ENCODE measurements at places on chromosomes 4 and X.

- DNase-seq, result no peak
Observed at GRCh38 chrX:14801136-14801535, 71.7 kb downstream of the FANCB start.

DNA sequence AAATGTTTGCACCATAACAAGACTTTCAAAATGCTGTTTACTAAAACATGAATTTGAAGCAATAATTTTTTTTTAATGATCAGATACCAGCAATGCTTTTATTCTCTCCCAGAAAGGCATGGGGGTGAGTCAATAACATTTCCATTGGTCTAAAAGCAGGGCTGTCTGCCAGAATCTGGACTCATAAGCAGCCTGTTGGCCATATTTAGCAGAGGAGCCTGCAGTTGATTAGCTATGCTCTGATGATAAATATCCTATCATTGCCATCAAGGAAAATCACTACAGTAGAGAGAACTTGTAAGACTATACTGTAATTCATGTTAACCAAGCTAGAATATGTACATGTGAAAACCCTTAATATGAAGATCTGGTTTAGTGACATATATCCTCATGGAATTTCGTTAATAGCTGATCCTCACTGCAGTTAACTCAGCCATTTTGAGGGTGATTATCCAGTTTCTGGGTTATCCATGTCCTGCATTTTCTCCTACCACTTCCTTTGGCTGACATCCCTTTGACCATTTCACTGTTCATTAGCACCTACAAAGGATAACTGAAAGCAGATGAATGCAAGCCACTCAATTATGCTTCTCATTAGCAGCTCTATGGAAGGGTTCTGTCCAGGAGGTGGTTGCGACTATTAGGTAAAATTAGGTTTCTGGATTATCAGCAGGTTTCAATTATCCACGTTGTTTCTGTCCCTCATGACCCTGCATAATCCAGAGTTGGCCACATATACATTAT, 72.9 kb upstream of the DIAPH2 start:
- DNase-seq, result no peak

DNA sequence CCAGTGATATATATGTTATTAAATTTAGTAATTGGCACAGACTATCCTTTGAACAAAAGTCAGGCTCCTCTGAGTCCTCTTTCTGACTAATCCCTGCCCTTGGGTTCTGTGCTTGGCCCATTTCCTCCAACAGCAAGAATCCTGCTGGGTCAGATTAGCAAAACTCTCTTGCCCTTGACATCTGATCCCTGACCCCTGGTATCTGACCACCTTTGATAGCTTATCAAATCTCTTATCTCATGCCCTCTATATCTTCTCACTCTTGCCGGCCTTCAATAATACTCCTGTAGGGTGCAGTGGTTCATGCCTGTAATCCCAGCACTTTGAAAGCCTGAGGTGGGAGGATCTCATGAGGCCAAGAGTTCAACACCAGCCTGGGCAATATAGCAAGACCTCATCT, 245.5 kb upstream of the FAM47A start:
- no peak for DNase-seq

DNA sequence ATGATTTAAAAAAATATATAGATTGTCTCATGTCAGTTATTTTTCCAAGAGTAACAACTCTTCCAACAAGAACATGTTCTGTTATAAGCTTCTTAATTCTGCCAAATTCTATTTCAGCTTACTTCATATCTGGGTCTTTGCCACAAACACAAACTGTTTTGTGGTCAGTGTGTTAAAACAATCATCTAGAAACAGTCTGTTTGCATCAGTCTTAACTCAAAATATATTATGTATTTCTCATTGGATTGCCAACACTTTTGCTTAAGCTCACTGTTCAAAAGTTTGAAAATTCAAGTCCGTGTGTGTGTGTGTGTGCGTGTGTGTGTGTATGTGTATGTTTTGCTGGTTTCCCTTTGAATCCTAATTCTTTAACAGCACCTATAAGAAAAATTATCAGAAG, 752.3 kb upstream of the NDST4 start:
- DNase-seq, result no peak

DNA sequence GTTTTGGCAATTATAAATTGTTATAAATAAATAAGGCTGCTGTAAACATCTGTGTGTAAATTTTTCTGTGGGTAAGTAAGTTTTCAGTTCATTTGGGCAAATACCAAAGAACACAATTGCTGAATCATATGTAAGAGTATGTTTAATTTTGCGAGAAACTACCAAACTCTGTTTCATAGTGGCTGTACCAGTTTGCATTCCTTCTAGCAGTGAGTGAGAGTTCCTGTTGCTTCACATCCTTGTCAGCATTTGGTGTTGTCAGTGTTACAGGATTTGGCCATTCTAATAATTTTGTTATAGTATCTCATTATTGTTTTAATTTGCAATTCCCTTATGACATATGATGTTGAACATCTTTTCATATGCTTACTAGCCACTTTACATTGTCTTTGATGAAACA, 48.4 kb downstream of the ARFIP1 start:
- no peak for DNase-seq

GRCh38 chr4:163681208-163681821, 186.8 kb downstream of the TMA16 start:
- peak; percentile 3 for DNase-seq

- DNase-seq, result peak; percentile 8
Observed at GRCh38 chr4:77433418-77433733, 172.2 kb upstream of the CXCL13 start.

GRCh38 chr4:153531976-153532626, 65.9 kb downstream of the TMEM131L start:
- no peak for DNase-seq

DNA sequence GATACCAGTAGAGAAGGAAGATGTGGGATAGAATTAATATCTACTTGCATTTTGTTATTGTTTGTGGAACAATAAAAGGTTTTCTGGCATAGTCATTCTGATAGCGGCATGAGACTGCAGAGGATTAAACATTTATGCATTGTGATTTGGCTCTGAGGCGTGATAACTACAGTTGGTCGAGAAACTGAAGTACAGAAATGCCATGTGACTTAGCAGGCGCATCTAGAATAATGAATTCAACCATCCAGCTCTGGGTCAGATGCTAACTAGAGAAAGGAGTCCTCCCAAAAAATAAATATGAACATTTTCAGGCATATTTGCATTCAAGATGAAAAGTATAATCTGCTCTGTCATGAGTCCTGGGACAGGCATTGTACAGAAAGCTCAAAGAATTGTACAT, 62.8 kb downstream of the CCSER1 start:
- DNase-seq, result no peak

- no peak for DNase-seq
Observed at GRCh38 chr4:27009539-27009938, 148.9 kb downstream of the STIM2 start.

GRCh38 chr4:28006021-28006420, 1145.4 kb downstream of the STIM2 start:
- DNase-seq, result no peak

DNA sequence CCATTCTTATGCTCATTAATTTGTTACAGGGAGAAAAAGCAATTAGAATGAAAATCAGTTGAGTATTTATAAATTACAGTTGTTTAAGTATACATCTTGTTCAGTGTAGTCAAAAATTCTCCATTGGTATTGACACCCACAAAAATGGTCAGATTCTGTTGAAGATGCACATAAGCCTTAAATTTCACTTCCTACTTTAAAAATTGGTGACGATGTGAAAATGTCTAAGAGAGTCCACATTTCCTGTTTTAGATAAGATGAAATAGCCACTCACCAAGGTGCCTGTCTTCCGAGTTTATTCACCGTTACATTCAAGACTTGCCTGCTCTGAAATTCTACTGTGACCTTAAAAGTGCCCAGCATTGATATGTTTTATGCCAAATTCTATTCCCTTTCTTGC, 93.6 kb downstream of the GPR143 start:
- no peak for DNase-seq
